ENCODE measurements at places on chromosomes 13 and 19. TPM values are rescaled to one million over a fixed set of nuclear protein-coding genes. Genes with fewer than 3 reads are reported as not detected.
A peak's percentile ranks its signal among the peaks of the same experiment; 100 is the strongest.

DNA sequence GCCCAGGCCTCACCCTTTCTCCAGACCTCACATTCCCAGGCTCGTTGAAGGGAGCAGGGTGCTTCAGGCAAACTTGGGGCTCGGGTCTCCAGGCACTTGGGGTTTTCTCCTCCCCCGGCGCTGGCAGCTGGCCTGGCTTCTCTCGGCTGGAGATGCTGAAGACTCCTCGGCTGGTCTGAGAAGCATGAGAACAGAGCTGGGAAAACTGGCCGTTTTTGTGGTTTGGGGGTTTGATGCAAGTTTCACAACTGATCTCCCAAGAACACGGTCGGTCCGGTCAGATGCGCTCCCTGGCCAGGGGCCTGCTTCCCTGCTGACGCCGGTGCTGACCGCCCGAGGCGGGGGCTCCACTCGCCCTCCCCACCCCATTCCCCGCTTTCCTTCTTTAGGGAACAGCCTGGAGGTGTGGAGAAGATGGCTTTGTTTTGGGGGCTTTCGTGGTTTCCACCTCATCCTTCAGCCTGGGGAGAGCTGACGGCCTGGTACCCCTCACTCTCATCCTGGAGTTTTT lies 35.3 kb downstream of the CEBPA start:
- no peaks in the 10 kb centered on the region for H3K27me3 ChIP-seq
- no peak for DNase-seq
- no peak overlapping the region for H3K27ac ChIP-seq
- no peaks in the 10 kb centered on the region for H3K4me1 ChIP-seq
- H3K36me3 ChIP-seq = no peaks in the 10 kb centered on the region

DNA sequence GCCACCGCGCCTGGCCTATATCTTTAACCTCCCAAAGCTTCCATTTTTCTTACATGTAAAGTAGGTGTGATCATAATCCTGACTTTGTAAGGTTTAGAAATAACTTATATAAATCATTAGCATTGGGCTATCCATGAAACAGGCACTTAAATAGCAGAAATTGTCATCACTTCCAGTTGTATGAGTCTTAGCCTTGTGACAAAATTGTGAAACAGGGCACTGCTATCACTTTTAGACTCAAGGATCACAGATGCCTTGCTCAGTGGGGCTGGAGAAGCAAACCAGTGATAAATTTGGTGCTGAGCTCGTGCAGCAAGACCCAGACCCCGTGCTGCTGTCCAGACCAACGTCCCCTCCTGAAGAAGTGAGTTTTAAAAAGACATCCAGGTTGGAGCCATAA lies 209.7 kb downstream of the KATNAL1 start:
- H3K4me3 ChIP-seq = no peak overlapping the region
- H3K4me1 ChIP-seq = no peaks in the 10 kb centered on the region
- no peak overlapping the region for H3K27ac ChIP-seq
- DNase-seq = no peak
- no peaks in the 10 kb centered on the region for H3K27me3 ChIP-seq

DNA sequence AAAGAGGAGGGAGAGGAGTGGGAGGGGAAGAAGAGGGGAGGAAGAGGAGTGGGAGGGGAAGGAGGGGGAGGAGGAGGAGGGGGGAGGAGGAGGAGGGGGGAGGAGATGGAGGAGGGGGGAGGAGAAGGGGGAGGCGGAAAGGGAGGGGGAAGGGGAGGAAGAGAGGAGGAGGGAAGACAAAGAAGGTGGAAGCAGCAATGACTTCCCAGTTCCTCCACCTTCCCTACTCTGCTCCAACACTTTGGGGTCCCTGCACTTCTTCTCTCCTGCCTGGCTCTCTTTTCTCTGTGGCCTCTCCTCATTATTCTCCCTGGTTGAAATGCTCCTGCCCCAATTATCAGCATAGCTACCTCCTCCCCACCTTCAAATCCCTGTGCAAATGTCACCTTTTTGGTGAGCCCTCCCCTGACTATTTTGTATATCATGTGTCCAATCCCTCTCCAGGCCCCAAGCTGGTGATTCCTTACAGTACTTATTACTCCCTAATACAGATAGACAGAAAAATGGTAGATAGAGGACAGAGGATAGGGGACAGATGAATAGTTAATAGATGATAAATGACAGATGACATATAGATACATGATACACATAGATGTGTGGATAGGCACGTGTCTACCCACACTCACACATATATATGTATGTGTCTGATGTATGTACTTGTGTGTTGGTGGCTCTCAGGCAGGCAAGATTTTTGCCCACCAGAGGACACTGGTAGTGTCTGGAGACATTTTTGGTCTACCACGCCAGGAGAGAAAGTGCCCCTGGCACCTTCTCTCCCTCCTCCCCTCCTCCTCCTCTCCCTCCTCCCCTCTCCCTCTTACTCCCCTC lies 25.2 kb downstream of the NLRP9 start:
- H3K4me1 ChIP-seq = no peaks in the 10 kb centered on the region
- no peak overlapping the region for H3K4me3 ChIP-seq
- no peak for DNase-seq
- no peaks in the 10 kb centered on the region for H3K36me3 ChIP-seq
- no peaks in the 10 kb centered on the region for H3K27me3 ChIP-seq
- H3K27ac ChIP-seq = no peak overlapping the region

DNA sequence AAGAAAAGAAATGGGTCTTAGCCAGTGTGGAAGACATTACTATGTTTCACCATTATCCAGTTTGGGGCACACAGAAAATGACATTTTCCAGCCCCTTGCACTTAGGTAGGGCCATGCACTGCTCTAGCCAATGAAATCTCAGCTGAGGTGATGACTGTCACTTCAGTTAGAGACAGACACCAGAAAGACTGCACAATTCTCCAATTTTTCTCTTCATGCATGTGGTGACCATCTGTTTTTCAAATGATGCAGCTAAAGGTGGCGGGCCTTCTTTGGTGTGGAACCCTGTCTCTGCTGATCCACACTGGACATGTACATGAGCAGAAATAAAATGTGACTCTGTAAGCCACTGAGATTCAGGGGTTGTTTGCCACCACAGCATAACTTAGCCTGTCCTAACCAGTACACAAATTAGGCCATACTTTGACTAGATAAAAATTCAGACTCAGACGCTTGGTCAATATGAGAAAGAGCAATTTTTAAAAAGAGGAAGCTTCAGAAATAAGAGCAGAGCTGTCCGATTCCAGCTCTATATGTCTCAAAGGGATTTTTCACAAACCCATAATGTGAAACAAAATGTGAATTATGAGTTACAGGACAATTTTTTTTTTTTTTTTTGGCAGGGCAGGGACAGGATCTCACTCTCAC lies 6.7 kb downstream of the ZNF565 start:
- no peaks in the 10 kb centered on the region for H3K4me1 ChIP-seq
- DNase-seq = no peak
- no peak overlapping the region for H3K4me3 ChIP-seq
- H3K27ac ChIP-seq = no peak overlapping the region
- H3K36me3 ChIP-seq = peaks cover 13% of the 10 kb centered on the region

GRCh38 chr13:87941226-87941625 lies 270.1 kb downstream of the SLITRK5 start:
- no peak overlapping the region for H3K4me3 ChIP-seq
- DNase-seq = no peak
- H3K36me3 ChIP-seq = no peaks in the 10 kb centered on the region
- no peak overlapping the region for H3K27ac ChIP-seq
- no peaks in the 10 kb centered on the region for H3K27me3 ChIP-seq

- no peaks in the 10 kb centered on the region for H3K4me1 ChIP-seq
- H3K27ac ChIP-seq = no peak overlapping the region
- H3K27me3 ChIP-seq = no peaks in the 10 kb centered on the region
- H3K36me3 ChIP-seq = no peaks in the 10 kb centered on the region
Observed at GRCh38 chr13:38735665-38736440, 49.0 kb downstream of the FREM2 start.

GRCh38 chr19:3984908-3985642 lies at the start of gene EEF2:
EEF2 (minus strand) TSS chr19:3985463; CDS start chr19:3985380, 83 bp downstream.
- H3K4me1 ChIP-seq = peaks cover 53% of the 10 kb centered on the region
- H3K27me3 ChIP-seq = peaks cover 13% of the 10 kb centered on the region
- DNase-seq = peak; percentile 87
- H3K27ac ChIP-seq = peak within 1 kb of the TSS; percentile 87
- H3K4me3 ChIP-seq = peak within 1 kb of the TSS; percentile 89

The ZNF850 gene
- total RNA-seq = 6.7 TPM

The OR7G2 gene
- total RNA-seq = not detected

Data from spinal cord (tissue), 10 donors.